Stimulated activated memory B cell treated with anti-CD40 and anti-IgM and Interleukin-4, amounts not matched to agents 10 μg/mL and 1 μg/mL and 100 μg/mL, for 72 hours (primary cell): ENCODE measurements at places on chromosomes 1 and 21.
A peak's percentile ranks its signal among the peaks of the same experiment; 100 is the strongest.

DNA sequence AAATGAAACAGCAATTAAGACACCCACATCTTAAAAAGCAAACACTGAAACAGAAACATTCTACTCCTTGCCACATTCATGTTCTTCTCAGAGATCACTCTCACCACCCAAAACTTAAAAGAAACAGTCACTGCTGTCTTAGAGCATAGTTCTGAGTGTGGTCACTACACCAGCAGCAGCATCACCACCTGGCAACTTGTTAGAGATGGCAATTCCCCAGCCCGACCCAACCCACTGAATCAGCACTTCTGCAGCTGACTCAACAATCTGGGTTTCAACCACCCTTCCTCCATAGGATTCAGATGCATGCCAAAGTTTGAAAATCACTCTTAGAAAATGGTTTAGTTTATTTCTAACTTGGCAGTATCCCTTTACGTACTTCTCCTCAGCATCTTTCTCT is 126.1 kb downstream of the CDC42BPA start:
- ATAC-seq = no peak
- H3K27me3 ChIP-seq = peaks cover 35% of the 10 kb centered on the region
- no peaks in the 10 kb centered on the region for H3K4me1 ChIP-seq
- H3K36me3 ChIP-seq = no peaks in the 10 kb centered on the region
- no peak overlapping the region for H3K4me3 ChIP-seq

DNA sequence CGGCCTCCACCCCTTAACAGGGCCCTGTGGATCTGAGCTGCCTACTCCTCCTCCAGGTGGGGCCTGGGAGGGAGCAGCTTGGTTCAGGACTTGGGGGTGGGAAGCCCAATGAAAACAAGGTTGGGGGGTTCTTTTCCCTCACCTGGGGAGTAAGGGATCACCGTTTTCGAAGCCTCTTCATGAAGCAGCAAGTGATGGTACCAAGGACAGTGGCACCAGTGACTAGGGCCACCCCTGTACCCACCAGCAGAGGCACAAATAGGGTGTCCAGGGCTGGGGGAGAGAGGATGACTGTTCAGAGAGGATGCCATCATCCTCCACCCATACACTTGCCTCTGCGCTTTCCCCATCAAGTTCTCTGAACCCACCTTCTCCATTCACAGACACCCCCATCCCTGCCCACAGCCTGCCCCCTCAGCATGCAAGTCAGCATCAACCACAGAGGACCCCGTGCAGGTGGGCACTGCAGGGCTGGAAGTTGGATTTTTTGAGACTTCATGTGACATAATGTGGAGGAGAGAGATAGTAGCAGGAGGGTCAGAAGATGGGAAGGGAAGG is 6.7 kb downstream of the IGSF8 start:
- no peak for ATAC-seq
- no peaks in the 10 kb centered on the region for H3K27me3 ChIP-seq
- H3K36me3 ChIP-seq = peaks cover 57% of the 10 kb centered on the region
- peaks cover 12% of the 10 kb centered on the region for H3K4me1 ChIP-seq
- no peak overlapping the region for H3K27ac ChIP-seq
- no peak overlapping the region for H3K4me3 ChIP-seq

GRCh38 chr1:7420098-7420445 is 351.0 kb upstream of the VAMP3 start:
- peaks cover 26% of the 10 kb centered on the region for H3K27me3 ChIP-seq
- no peaks in the 10 kb centered on the region for H3K36me3 ChIP-seq

- no peaks in the 10 kb centered on the region for H3K36me3 ChIP-seq
- H3K4me1 ChIP-seq = peaks cover 7% of the 10 kb centered on the region
- no peak for ATAC-seq
- H3K27ac ChIP-seq = no peak overlapping the region
- H3K27me3 ChIP-seq = peaks cover 65% of the 10 kb centered on the region
Measured at GRCh38 chr1:227437495-227438008, 119.3 kb upstream of the CDC42BPA start.

DNA sequence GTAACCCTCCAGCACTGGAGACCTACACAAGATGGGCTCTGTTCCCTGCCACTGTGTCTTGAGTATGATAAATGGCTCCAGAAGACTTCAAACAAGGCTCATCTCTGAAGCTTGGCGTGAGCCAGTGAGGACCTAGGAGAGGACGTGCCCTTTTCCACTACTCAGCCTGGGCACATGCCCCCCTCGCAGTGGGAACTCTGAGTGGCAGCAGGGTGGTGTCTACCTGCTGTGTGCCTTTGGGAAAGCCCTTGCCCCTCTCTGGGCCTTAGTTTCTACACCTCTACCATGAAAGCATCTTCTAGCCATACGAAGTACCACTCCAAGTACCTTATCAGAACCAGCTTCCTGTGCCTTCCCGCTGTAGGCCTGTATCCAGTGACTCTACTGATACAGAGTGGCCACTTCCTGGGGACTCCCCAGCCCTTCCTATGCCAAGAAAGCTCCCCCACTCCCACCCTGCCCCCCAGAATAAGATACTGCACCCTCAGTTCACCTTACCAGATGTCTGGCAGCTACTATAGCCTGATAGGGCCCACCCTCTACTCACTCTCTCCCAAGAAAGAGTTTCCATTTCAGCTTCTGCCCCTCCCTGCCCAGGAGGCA is 3.1 kb upstream of the MOB3C start:
- peaks cover 5% of the 10 kb centered on the region for H3K36me3 ChIP-seq
- H3K4me1 ChIP-seq = peaks cover 62% of the 10 kb centered on the region
- no peak overlapping the region for H3K4me3 ChIP-seq
- ATAC-seq = no peak
- peak overlapping the region; percentile 86 for H3K27ac ChIP-seq

DNA sequence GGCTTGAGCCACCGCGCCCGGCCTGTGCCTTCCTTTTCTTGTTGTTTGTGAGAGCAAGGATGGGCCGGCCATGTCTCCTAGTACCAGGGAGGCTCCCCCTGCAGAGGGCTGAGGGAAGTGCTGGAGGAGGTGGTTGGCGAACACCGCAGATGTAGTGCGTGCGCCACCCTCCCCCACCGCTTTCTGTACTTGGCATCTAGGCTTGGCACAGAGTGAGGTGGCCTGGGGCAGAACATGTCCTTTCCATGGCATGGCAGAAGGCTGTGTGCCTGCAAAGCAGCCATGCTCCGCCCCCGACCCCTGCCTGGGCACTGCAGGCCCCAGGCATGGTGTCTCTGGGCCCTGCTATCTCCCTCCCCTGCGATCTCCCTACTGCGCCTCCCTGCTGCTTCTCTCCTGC is 30.7 kb downstream of the ALPL start:
- no peaks in the 10 kb centered on the region for H3K4me1 ChIP-seq
- no peaks in the 10 kb centered on the region for H3K36me3 ChIP-seq
- peaks cover 17% of the 10 kb centered on the region for H3K27me3 ChIP-seq

- H3K4me1 ChIP-seq = no peaks in the 10 kb centered on the region
- no peak overlapping the region for H3K4me3 ChIP-seq
- H3K36me3 ChIP-seq = no peaks in the 10 kb centered on the region
- H3K27ac ChIP-seq = no peak overlapping the region
- peaks cover 33% of the 10 kb centered on the region for H3K27me3 ChIP-seq
- no peak for ATAC-seq
Measured at GRCh38 chr1:151815716-151816327, 10.6 kb upstream of the LINGO4 start.

DNA sequence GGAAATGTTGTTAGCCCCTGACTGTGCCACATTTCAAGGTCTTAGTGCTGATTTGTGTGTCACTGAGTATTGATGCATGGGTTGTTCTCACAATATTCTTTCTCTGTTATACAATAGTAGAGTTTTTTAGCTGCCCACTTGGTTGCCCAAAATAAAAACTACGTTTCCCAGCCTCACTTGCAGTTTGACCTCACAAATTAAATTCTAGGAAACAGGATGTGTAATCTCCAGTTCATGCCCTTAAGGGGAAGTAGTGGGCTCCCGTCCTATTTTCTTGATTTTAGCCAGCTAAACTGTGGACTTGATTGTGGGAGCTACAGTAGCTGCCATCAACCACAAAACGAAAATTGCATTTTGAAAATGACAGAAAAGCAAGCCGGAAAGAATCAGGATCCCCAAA is 27.3 kb upstream of the LAMC1 start:
- peaks cover 13% of the 10 kb centered on the region for H3K27me3 ChIP-seq
- H3K4me3 ChIP-seq = no peak overlapping the region
- ATAC-seq = no peak
- H3K27ac ChIP-seq = no peak overlapping the region
- H3K4me1 ChIP-seq = no peaks in the 10 kb centered on the region

DNA sequence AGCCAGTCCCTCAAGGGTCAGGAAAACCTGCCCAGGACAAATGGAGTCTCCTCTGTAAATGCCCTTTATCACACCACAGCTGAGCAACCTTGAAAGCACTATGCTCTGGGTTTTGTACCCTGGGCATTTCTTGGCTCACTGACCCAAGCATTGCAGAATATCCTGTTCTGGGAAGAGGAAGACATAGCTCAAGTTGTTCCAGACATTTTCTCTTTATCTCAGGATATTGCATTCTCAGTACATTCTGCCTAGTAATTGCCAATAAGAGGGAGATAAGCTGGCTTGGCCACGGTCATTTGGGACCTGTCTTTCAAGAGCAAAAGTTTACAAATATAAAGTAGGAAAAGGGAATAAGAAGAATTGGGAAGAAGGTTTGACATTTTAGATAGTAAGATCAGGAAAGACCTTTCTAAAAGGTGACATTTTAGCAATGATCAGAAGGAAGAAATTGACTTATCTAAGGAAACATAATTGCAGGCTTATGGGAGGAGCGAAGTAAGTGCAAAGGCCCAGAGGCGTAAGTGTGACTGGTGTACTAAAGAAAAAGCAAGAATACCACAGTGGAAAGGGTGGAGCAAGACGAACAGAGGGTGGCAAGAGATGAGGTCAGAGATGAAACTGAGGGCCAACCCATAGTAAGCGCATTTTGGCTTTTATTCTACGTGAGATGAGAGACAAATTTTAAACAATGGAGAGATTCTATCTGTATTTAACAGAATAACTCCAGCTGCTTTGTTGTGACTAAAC is 394.0 kb upstream of the CXADR start:
- H3K4me1 ChIP-seq = no peaks in the 10 kb centered on the region
- no peaks in the 10 kb centered on the region for H3K27me3 ChIP-seq
- no peak overlapping the region for H3K4me3 ChIP-seq
- no peak for ATAC-seq
- no peaks in the 10 kb centered on the region for H3K36me3 ChIP-seq

- H3K4me3 ChIP-seq = no peak overlapping the region
- peaks cover 12% of the 10 kb centered on the region for H3K27me3 ChIP-seq
- no peak overlapping the region for H3K27ac ChIP-seq
- no peak for ATAC-seq
- H3K4me1 ChIP-seq = no peaks in the 10 kb centered on the region
Measured at GRCh38 chr1:198099755-198100154, 57.0 kb upstream of the NEK7 start.

GRCh38 chr1:145730900-145731299 is 11.6 kb downstream of the CD160 start:
- peaks cover 9% of the 10 kb centered on the region for H3K4me1 ChIP-seq
- no peaks in the 10 kb centered on the region for H3K27me3 ChIP-seq
- ATAC-seq = no peak
- no peak overlapping the region for H3K27ac ChIP-seq

- H3K4me1 ChIP-seq = no peaks in the 10 kb centered on the region
- H3K4me3 ChIP-seq = no peak overlapping the region
- no peak for ATAC-seq
- H3K36me3 ChIP-seq = no peaks in the 10 kb centered on the region
Measured at GRCh38 chr1:53616927-53617326, 122.0 kb downstream of the GLIS1 start.

DNA sequence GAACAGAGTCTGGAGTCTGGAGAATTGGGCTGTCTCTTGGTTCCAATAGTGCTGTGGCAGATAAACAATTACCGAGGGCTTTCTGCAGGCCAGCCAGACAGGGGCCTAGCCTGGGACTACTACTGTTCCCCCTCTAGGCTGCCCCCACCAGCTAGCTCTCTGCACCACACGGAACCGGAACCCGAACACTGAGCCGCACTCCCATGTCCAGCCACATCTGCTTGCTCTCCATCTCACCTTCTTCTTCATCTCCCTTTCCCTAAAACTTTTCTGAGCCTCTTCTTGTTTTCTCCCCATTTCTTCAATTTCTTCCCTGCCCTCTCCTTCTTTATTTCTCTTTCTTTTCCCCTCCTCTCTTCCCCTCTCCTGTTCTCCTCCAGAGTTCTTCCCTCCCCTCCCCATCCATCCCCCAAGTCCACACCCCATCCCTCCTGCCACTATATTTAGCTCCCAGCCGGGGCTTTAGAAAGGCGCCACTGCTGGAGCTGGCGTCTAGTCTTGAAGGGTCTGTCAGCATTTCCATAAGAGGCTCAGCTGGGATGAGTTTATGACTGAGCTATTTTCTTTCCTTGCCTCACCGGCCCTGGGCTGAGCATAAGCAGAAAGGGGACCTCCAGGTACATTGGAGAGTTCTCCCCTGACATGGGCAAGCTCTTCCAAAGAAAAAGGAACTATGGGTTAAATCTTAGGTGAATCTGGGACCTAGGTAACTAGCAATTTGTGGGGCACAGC is 25.7 kb upstream of the ATP2B4 start:
- H3K27me3 ChIP-seq = peaks cover 19% of the 10 kb centered on the region
- no peak for ATAC-seq
- no peak overlapping the region for H3K27ac ChIP-seq

- ATAC-seq = no peak
- no peak overlapping the region for H3K27ac ChIP-seq
- peaks cover 31% of the 10 kb centered on the region for H3K27me3 ChIP-seq
- no peak overlapping the region for H3K4me3 ChIP-seq
- no peaks in the 10 kb centered on the region for H3K4me1 ChIP-seq
Measured at GRCh38 chr1:61120246-61120840, 38.0 kb downstream of the NFIA start.

- no peaks in the 10 kb centered on the region for H3K27me3 ChIP-seq
- H3K4me3 ChIP-seq = no peak overlapping the region
- H3K4me1 ChIP-seq = peaks cover 7% of the 10 kb centered on the region
- H3K27ac ChIP-seq = no peak overlapping the region
- H3K36me3 ChIP-seq = peaks cover 59% of the 10 kb centered on the region
- ATAC-seq = no peak
Measured at GRCh38 chr1:110227774-110228173, 17.7 kb downstream of the KCNC4 start.

GRCh38 chr1:109269212-109269980 is 13.5 kb downstream of the PSRC1 start:
- peaks cover 18% of the 10 kb centered on the region for H3K27me3 ChIP-seq
- H3K4me3 ChIP-seq = no peak overlapping the region
- H3K4me1 ChIP-seq = peaks cover 6% of the 10 kb centered on the region
- no peaks in the 10 kb centered on the region for H3K36me3 ChIP-seq
- no peak overlapping the region for H3K27ac ChIP-seq

DNA sequence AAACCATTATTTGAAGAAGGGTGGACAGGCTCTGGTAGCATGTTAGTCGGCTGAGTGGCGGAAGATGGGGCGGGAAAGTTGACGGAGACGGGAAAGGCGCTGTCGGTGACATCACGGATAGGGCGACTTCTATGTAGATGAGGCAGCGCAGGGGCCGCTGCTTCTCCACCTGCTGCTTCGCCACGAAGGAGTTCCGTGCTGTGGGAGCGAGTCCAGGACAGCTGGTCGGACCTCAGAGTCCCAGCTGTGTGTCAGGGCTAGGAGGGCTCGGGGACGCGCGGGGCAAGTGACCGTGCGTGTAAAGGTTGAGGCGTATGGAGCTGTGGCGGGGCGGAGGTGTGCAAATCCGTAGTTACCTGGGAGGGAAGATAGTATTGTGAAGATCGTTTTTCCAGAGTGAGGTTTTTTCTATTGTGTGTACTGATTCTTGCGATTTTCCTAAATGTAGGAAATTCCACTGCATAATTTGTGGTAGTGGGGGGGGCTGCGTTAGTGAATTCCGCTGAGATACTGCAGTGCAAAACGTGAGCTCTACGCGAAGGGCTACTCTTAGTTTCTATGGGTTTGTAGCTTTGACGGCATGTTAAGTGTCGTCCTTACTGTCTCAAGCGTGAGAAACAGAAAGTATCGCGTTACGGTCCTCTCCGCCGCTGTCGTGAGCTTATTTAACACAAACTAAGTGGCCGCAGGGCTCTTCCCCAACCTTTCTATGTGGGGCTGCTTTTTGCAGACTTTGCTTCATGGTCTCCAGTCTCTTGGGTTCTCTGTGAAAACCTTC is 111.2 kb upstream of the NBPF11 start:
- H3K4me1 ChIP-seq = peaks cover 15% of the 10 kb centered on the region
- no peaks in the 10 kb centered on the region for H3K36me3 ChIP-seq
- H3K27me3 ChIP-seq = no peaks in the 10 kb centered on the region
